ENCODE measurements at places on chromosomes 6 and 20. TPM values are rescaled to one million over a fixed set of nuclear protein-coding genes. Genes with fewer than 3 reads are reported as not detected.

The SLC44A4 gene
- total RNA-seq, result 389 TPM

The FOXF2 gene
- total RNA-seq, result 45.2 TPM

The LRFN2 gene
- total RNA-seq, result 0.41 TPM

The SRSF3 gene
- total RNA-seq, result 119 TPM

DNA sequence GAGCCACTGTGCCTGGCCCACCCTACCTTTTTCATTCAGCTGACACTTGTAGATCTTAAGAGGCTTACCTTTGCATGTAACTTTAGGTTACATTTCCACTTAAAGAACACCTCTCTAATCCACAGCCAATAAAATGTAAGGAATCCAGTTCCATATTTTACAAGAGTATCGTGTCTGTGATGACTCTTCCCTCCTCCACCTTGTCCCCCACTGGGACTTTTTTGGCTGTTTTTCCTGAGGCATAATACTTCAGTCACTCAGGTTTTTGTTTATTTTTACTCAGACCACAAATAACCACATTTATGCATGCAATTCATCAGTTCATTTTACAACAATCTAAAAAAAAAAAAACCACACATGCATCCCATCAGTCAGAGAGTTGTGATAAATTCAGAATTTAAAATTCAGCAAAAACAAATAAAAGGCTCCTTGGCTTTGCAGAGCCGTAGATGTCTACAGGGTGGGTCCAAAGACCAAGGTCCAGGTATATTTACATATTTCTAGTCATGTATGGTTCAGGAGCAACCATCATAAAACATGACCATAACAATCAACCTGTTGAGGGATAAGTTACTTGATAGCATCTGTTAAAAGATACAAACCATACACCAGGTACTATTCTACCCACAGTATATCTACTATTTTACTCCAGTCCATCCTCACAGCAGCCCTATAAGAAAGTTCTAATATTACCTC, 9.9 kb downstream of the ATXN1 start:
- no peak for DNase-seq

DNA sequence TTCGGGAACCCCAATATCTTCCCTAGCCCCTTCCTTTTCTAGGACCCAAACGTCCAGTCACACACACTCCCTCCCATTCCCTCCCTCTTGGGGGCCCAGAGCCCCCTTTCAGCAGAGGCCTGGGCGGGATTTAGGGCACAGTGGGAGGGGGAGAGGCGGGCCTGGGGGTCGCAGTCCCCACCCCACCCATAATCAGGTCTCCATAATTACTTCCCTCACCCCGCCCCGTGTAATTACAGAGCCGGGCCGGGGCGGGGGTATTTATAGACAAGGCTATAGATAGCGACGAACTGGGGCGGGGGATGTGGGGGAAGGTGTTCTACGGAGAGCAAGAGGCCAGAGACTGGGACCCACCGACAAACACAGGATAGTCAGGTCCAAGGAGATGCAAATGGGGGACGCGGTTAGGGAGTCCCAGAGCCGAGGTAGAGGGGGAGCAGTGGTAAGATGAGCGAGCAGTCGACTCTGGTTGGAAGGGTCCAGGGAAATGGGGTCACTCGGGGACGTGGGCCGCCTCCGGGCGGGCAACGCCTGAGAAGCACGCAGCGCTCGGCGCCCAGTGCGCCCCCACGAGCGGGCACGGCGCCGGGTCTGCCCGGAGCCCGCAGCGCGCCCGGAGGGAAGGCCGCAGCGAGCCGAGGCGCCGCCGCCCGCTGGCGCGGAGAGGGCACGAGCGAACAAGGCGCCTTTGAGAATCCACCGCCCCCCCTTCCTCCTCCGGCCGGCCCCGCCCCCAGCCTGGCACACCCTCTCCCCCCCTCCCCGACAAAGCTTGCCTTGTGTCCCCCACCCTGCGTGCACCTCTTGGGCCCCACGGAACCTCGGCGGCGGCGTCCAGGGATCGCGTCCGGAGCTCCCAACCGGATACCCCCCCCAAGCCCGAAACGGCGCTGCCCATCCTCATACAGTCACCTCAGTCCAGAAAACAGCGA, 670 bp upstream of the COL11A2 start:
- DNase-seq, result peak; percentile 32

- DNase-seq, result no peak
These were observed 104.2 kb downstream of the CD83 start for GRCh38 chr6:14221564-14222279.

- no peak for DNase-seq
These were observed 103.0 kb upstream of the MOCS1 start for GRCh38 chr6:40037271-40037670.

GRCh38 chr20:24998121-24998520, 5.6 kb upstream of the APMAP start:
- no peak for DNase-seq

GRCh38 chr6:108383981-108384380, 89.1 kb downstream of the AFG1L start:
- no peak for DNase-seq

DNA sequence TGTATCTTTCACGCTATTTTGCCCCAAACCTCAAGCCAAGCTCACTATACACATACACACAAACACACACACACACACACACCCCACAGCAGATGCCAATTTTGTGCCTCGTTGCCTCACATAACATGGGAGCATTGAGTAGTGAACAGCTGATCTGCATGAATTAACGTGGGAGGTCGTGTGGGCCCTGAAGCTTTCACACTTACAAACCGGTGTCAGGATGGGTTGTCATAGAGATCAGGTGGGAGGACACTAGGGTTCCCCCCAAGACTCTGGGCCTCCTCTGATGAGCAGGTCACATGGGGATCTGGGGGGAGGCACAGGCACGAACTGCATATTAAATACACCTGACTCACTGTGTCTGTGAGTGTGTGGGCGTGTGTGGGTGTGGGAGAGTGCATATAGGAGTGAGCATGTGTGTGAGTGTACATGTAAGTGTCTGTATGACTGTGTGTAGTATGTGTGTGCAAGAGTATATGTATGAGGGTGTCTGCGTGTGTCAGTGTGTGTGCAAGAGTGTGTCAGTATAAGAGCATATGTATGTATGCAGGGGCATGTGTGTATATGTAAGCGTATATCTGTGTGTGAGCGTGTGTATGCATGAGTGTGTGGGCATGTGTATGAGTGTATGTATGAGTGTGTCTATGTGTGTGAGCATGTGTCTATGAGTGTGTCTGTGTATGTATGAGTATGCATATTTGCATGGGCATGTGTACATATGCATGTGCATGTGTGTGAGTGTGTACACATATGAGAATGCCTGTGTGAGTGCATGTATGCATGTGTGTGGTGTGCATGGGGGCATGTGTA, 370.4 kb downstream of the PREX1 start:
- DNase-seq, result no peak

DNA sequence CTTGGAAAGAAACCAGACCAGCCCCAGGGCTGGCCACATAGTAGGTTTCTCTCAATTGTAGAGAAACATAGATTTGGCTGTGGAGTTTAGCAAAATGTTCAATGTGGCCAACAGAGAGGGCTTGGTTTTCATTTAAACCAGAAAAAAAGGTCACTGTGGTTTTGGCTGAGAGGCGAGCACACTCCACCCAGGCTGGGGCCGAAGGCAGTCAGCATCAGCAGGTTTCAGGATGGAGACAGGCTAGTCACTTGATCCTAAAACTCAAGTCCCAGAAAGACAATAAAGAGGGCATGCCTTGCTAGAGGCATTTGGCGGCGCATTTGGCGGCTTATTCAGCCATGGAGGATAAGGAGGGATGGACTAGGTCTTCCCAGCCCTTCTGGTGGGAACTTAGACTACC, 73.1 kb downstream of the PRND start:
- no peak for DNase-seq

- peak; percentile 76 for DNase-seq
These were observed 37.9 kb upstream of the NEDD9 start for GRCh38 chr6:11270030-11271027.

Data from transverse colon (tissue), 4 donors.